Activated naive CD8-positive, alpha-beta T cell treated with anti-CD3 and anti-CD28 coated beads, Interleukin-2, amount 10 ng/mL, durations not matched to agents 7 days and 5 days (primary cell): ENCODE measurements at places on chromosomes 13 and 19. TPM values are rescaled to one million over a fixed set of nuclear protein-coding genes. Genes with fewer than 3 reads are reported as not detected.

- no peak for DNase-seq
These were observed 6.9 kb downstream of the ZNF490 start for GRCh38 chr19:12603714-12604113.

CEACAM20 gene
- total RNA-seq: not detected

- DNase-seq: no peak
These were observed 15.7 kb upstream of the CD177 start for GRCh38 chr19:43337737-43338136.

DNA sequence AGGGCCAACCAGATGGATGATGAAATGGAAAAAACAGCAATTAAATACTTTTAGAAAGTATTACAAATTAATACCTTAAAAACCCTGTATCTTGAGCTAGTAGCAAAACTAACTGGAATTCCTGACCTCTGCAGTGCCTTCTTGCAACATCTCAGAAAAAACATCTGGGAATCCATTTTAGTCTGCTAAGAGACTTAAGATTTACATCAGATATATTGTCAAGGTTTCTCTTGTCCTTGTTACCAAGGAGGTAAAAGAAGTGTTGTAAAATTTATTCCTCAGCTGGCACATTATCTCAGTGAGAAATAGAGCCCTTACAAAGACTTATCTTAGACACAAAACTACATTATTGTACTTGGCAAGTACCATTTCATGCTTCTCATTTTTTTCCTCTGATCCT is 18.5 kb downstream of the KCNRG start:
- DNase-seq: no peak

DNA sequence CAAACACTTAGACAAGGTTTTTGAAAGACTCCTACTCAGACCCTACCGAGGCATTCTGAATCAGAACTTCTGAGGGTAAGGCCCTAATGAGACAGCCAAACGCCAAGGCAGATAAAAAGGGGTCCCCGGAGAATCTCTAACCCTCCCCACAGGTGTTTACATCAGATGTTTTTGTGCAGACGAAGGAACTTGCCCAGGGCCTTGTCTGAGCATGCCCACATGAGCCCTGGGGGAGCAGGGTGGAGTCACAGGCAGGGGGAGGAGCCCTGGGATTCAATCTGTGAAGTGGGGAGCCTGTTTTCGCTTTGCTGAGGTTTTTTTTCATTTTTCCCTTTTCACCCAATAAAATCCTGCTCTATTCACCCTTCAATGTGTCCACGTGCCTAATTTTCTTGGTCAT is 61.6 kb upstream of the MED4 start:
- peak; percentile 74 for DNase-seq

CATSPERD gene
- not detected for total RNA-seq

GRCh38 chr19:43687660-43687997 is 17.7 kb upstream of the PLAUR start:
- no peak for DNase-seq

COL4A1 gene
- not detected for total RNA-seq

- DNase-seq: peak; percentile 55
These were observed 19.9 kb downstream of the NOSIP start for GRCh38 chr19:49560358-49560900.

HCST gene
- 190 TPM for total RNA-seq

GRCh38 chr19:5977785-5978605 is at the start of gene RANBP3:
TSS of gene RANBP3 (minus strand) at chr19:5978140. CDS start at chr19:5978082, 58 bp downstream.
- peak; percentile 98 for DNase-seq

DNA sequence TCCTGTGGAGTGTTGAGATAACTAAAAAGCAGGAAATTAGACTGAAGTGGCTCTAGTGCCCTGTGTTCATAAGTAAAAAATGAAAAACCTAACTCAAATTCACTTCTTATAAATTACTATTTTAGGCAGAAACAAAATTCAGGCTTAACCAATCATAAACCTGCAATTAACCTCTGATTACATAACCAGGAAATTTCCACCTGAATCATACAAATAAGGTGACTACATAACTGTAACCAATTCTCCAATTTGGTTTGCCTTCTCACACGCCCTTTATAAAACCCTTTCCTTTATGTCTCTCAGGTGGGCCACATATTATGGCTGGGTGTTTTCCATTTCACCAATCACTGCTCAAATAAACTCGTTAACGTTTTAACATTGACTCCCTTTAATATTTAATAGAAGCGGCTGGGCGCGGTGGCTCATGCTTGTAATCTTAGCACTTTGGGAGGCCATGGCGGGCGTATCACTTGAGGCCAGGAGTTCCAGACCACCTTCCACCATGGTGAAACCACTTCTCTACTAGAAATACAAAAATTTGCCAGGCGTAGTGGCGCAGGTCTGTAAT is 22.9 kb upstream of the ZNF724 start:
- DNase-seq: no peak

ADGRE3 gene
- not detected for total RNA-seq

- DNase-seq: no peak
These were observed 255.7 kb downstream of the DACH1 start for GRCh38 chr13:71611292-71611691.

TNNI3 gene
- total RNA-seq: not detected

GPR108 gene
- 82.8 TPM for total RNA-seq

DNA sequence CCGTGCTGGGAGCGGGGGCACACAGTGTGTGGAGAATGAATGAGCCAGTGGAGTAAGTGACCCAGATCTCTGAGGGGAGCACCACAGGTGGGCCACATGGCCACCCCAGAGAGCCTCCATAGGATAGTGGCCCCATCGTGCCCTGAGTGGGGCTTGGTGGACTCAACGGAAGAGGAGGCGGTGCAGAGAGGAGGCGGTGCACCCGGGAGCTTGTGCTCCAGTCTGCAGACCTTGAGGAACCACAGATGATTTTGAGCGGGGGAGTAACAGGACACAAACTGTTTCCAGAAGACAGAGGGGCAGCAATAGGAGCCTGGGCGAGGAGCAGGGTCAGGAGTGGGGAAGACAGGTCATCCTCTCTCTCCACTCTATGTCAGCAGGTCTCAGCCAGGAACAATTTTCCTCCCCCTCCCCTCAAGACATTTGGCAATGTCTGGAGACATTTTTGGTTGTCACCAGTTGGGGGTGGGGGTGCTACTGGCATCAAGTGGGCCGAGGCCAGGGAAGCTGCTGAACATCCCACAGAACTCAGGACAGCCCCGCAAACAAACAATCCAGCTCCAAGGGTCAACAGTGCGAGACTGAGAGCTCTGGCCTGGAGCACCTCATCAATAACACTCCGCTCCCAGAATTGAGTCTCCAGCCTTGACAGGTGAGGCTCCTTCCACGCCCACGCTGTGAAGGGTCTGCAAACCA is 182.2 kb downstream of the USP12 start:
- DNase-seq: no peak

ZNF571 gene
- 5.5 TPM for total RNA-seq
